Left renal cortex interstitium (tissue), 4 donors: ENCODE measurements at places on chromosomes 6 and 20. TPM values are rescaled to one million over a fixed set of nuclear protein-coding genes. Genes with fewer than 3 reads are reported as not detected.

GRCh38 chr6:168590406-168590805, 149.4 kb downstream of the SMOC2 start:
- no peak for DNase-seq

The NRN1 gene
- 9.9 TPM for polyA plus RNA-seq

The LAMA4 gene
- 109 TPM for polyA plus RNA-seq

- DNase-seq = no peak
These were observed 2.8 kb upstream of the HTR1B start for GRCh38 chr6:77466055-77466450.

- no peak for DNase-seq
These were observed 27.9 kb downstream of the CTNNBL1 start for GRCh38 chr20:37721751-37722150.

DNA sequence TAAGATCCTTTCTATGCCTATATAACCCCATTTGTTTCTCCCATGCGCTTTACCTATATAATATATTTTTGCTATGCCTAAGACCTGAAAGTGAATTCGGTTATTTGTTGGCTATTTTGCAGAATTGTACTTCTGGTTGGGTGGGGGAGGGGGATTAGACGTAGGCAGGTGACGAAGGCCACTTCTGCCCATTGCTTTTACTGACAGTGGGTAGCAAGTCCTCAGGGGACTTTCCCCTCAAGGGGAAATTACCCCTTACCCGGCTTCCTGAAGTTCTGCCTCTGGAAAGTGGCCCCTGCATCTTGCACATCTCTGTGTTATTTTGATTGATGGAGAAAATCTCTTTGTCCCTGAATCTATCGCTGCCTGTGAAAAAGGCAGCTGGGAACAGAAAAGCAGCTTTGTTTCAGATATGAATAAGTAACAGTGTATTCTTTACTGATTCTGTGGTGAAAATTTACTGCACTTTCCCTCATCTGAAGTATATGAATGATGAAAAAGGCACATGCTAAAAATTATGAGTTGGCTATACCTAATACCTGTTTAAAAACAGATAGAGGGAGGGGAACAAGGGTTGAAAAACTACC, 133.9 kb downstream of the UTRN start:
- DNase-seq = no peak

GRCh38 chr6:14174996-14175395, 57.4 kb downstream of the CD83 start:
- DNase-seq = no peak

The SLC32A1 gene
- 2.4 TPM for polyA plus RNA-seq

DNA sequence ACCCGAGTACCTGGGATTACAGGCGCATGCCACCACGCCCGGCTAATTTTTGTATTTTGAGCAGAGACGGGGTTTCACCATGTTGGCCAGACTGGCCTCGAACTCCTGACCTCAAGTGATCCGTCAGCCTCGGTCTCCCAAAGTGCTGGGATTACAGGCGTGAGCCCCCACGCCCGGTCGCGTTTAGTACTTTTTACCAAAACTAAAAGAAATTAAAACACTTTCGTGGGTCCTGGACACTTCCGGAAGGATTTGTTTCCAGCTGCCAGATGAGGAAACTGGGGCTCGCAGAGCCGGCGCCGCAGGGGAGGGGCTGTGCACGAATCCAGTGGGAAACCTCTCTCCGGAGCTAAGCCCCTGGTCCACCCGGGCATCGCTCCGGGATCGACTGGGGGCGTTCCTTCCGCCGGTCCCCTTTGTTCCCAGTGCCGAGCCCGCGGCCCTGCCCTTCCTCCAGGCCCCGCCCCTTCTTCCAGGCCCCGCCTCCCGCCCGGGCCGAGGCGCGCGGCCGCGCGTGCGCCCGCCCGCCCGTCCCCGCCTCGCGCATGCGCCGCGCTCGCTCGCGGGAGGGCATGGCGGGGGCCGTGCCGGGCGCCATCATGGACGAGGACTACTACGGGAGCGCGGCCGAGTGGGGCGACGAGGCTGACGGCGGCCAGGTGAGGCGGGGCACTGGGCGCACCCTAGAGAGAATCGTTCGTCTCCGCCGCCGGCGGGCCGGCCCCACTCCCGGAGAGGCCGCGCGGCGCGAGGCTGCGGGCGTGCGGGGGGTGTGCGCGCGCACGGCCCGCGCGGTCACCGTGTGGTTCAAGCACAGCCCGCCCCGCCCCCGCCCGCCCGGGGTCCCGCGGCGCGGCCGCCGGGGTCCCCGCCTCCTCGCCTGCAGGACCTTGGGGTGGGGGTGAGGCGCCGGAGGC, at the start of gene NELFCD:
NELFCD (plus strand) TSS at position 546 of the 917 bp plus-strand sequence; CDS start at position 600, 54 bp downstream.
- DNase-seq = peak; percentile 74

- DNase-seq = no peak
These were observed 20.2 kb upstream of the TNFAIP3 start for GRCh38 chr6:137846772-137847313.

The KHDRBS2 gene
- 2.1 TPM for polyA plus RNA-seq

The TRAPPC3L gene
- polyA plus RNA-seq = 0.46 TPM

- DNase-seq = no peak
These were observed 58.2 kb upstream of the NAA20 start for GRCh38 chr20:19958928-19959327.

The BTNL2 gene
- 1.8 TPM for polyA plus RNA-seq

GRCh38 chr6:34497411-34497810, 31.5 kb downstream of the PACSIN1 start:
- no peak for DNase-seq

The OPRL1 gene
- polyA plus RNA-seq = 1.4 TPM

- DNase-seq = no peak
These were observed 25.3 kb downstream of the CPXM1 start for GRCh38 chr20:2775139-2775538.

- no peak for DNase-seq
These were observed 18.9 kb downstream of the CDH22 start for GRCh38 chr20:46289432-46289831.

The BANF2 gene
- not detected for polyA plus RNA-seq

The LATS1 gene
- polyA plus RNA-seq = 25.9 TPM

The SYCP2L gene
- polyA plus RNA-seq = 4.3 TPM

The RIPOR3 gene
- 8.8 TPM for polyA plus RNA-seq

GRCh38 chr20:57435105-57435497, 43.9 kb downstream of the RBM38 start:
- no peak for DNase-seq

- no peak for DNase-seq
These were observed 32.1 kb upstream of the JAG1 start for GRCh38 chr20:10705801-10706459.

- DNase-seq = no peak
These were observed 1.9 kb downstream of the ASF1A start for GRCh38 chr6:118895859-118896258.

DNA sequence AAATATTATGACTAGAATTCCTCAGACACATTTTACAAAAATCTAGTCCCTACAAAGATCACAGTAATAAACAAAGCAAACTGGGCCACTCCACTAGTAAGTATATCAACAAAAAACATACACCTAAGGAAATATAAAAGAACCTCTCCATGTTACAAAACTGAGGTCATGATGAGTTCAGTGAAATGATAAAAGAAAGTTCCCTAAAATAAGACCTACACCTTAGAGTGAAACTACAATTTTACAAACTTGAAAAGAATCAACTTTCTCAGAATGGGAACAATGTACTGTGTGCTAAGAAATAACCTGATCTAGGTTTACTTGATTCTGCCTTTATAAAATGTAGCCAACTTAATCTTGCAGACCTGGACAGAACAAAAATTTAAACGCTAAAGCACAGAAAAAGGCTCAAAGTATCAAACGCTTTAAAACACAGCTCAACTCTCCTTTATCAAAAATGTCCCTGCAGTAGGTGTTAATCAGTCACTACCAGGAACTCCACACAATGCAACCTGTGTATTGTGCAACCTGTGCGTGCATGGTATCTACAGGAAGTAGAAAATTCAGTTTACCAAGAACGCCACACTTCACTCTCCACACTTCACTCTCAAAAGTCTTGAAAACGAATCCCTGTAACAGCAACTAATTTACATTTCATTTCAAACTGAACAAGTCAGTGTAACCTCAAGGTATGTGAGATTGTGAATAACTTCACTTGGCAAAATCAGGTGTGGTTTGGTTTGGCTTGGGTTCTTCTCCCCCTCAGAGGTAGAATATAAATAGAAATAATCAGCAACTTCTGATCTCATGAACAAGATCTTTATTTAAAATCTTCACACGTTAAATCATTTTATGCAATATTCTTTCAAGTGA, 1.8 kb downstream of the RALGAPA2 start:
- DNase-seq = no peak

- DNase-seq = no peak
These were observed 30.2 kb downstream of the MYB start for GRCh38 chr6:135211306-135211702.

- DNase-seq = no peak
These were observed 29.9 kb upstream of the PNRC1 start for GRCh38 chr6:89050697-89051096.

GRCh38 chr20:2948968-2949367, 75.7 kb downstream of the PTPRA start:
- DNase-seq = no peak

DNA sequence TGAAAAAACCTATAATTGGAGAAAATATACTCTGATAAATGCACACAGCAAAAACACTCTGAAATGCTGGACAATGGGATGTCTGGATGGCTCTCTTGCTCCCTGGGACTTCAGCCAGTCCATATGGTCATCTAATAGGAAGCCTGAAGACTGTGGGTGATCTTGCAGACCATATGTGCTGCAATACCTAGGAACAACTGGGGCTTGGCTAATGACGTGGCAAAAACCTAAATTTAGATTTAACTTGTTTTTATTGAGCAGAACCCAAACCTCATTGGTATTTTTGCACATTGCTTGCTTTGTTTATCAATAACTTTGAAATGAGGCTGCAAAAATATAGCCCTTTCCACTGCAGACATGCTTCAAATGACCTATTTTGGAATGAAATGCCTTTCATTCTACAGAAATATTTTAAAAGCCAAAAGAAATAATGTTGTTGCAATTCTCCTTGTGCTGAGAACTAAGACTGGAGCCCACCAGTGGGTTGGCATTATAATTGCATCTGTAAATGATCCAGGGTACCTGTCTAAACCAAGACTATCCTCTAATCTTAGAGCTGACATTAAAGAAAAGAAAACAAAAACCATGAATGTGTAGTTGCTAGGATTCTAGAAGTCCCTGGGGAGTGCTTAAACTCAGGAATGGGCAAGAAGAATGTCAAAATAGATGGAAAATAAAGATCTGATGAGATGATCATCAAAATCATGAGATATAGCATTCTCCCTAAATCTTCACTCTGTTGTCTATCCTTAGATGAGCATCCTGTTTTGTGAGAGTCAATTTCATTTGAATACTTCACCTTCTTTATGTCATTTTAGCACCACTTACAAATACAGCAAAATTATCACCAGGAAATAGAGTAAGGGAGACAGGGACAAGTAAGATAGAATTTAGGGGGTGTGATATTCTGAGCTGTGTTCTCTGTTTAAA, 152.1 kb upstream of the RIMS1 start:
- no peak for DNase-seq

- no peak for DNase-seq
These were observed 186.1 kb upstream of the SUPT3H start for GRCh38 chr6:45563844-45564243.

The RALGAPB gene
- polyA plus RNA-seq = 44.0 TPM

The TCF21 gene
- 208 TPM for polyA plus RNA-seq

The HINT3 gene
- polyA plus RNA-seq = 35.8 TPM

GRCh38 chr20:64027981-64028685, 7.8 kb upstream of the C20orf204 start:
- DNase-seq = no peak

The NKX2-4 gene
- polyA plus RNA-seq = not detected

- no peak for DNase-seq
These were observed 14.3 kb upstream of the FOXP4 start for GRCh38 chr6:41531591-41532582.

DNA sequence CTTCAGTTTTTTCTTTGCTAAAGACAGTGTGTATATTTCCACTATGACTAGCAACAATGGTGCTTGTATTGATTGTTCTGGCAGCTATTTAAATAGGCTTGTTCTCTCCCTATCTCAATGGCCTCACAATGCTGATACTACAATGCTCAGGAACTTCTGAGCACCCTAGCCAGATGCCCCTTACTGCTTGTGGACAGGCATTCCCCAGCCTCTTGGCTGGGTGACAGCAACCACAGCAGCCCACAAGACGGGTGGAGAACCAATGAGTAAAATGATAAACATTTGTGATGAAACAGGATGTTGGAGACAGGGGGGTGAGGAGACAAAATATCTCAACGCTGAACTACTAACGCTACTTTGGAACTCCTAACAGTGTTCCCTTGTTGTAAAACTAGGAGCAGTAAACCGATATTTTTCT, 42.3 kb downstream of the HIVEP2 start:
- DNase-seq = no peak

- DNase-seq = no peak
These were observed 19.6 kb downstream of the CTNNBL1 start for GRCh38 chr20:37713396-37713795.

DNA sequence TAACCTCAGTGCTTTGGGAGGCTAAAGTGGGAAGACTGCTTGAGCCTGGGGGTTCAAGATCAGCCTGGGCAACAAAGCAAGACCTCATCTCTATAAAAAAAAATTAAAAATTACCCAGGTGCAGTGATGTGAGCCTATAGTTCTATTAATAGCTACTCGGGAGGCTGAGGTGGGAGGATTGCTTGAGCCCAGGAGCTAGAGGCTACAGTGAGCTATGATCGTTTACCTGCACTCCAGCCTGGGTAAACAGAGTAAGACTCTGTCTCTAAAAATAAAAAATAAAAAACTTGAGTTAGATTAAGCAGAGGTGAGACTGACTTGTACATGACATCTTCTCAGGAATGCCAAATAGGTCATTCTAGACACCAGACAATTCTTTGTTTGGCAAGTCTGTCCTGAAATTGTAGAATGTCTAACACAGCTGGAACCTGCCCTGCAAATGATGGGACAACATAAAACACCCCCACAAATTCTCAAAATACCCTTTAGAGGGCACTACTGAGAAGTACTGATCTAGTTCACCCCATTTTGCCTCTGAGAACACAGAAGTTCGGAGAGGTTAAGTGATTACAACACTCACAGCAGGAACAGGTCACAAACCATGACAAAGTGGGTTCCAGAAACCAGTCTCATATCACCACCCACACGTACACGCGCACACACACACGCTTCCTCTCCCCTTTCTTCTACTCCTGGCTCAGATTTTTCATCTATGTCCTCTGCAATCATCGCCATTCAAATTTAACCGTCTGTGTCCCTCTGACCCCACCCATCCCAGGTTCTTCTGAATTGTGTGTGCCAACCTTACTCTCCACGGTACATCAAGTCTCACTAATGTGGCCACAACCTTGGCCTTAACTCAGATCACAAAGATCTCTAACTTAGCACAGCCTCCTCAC, 38.3 kb downstream of the ARHGAP18 start:
- no peak for DNase-seq

- DNase-seq = no peak
These were observed 19.2 kb upstream of the KCNG1 start for GRCh38 chr20:51042064-51042463.

DNA sequence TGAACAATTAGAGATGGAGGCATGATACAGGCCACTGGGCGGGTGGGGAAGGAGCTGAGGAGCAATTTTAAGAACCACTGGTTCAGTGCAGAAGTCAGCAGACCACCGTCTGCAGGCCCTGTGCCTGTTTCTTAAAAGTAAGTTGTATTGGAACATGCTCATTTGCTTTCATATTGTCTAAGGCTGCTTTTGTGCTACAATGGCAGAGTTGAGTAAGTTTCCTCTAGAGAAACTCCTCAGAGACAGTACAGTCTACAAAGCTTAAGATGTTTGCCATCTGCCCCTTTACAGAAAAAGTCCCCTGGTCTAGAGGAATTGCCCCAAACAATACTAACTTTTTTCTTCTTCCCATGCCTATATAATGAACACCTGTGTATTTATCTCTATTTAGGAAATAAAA, 28.5 kb upstream of the UBE2J1 start:
- DNase-seq = no peak
